ENCODE measurements at places on chromosomes 1 and 21.
A peak's percentile ranks its signal among the peaks of the same experiment; 100 is the strongest.

GRCh38 chr1:12715896-12716437 is at the start of gene AADACL3:
Gene AADACL3, plus strand, starts transcription at chr1:12716110. Its CDS starts 67 bp downstream, at chr1:12716177.
- no peak for DNase-seq

GRCh38 chr21:38950435-38951094 is 144.8 kb downstream of the ETS2 start:
- peak; percentile 58 for DNase-seq

GRCh38 chr21:38848187-38848609 is 42.5 kb downstream of the ETS2 start:
- DNase-seq, result peak; percentile 49

DNA sequence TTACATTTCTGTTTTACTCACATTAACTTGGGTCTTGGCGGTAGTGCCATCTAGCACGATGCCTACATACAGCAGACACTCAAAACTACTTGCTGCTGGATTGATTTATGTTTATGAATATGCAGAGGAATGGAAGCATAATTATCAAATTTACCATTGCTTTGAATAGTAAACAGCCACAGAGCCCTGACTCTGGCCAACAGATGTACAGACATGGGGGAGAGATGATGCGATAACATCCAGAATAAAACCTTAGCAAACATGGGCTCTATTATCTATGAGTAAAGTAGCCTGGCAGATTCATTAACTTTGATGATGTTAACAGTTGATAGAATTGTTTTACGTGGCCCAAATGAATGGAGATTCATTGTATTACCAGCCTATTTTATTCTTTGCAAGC is 42.8 kb downstream of the PTGFR start:
- DNase-seq, result no peak
